ENCODE measurements at places on chromosomes 3 and 15.

GRCh38 chr15:65638681-65639089 lies 16.9 kb downstream of the SLC24A1 start:
- DNase-seq = peak; percentile 76

GRCh38 chr15:48555241-48555881 lies 90.1 kb downstream of the FBN1 start:
- no peak for DNase-seq

- no peak for DNase-seq
These were observed 33.5 kb upstream of the MKRN3 start for GRCh38 chr15:23532024-23532423.

DNA sequence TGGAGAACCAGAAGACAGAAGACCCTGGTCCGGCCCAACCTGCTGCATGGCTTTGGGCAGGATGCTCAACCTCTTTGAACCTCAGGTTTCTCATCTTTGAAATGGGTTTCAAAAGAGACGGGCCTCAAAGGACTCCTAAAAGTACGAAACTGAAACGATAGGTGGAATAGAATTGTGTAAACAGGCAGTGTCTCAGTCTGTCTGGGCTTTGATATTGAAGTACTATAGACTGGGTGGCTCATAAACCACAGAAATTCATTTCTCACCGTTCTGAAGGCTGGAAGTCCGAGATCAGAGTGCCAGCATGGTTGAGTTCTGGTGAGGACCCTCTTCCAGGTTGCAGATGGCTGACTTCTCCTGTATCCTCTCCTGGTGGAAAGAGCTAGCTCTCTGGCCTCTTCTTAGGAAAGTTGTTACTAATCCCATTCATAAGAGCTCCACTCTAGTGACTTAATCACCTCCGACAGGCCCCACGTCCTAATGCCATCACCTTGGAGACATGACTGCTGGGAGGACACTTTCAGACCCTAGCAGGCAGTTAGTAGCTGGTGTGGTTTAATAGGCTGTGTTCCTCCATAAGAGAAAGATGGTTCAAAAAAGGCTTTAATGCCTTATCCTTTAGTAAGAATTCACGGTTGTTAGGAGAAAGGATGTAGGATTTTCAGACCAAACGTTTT lies 35.7 kb downstream of the SSUH2 start:
- DNase-seq = no peak

GRCh38 chr3:71565316-71565715 lies 18.2 kb downstream of the FOXP1 start:
- no peak for DNase-seq

- no peak for DNase-seq
These were observed 17.4 kb downstream of the LRIG1 start for GRCh38 chr3:66483409-66483906.

DNA sequence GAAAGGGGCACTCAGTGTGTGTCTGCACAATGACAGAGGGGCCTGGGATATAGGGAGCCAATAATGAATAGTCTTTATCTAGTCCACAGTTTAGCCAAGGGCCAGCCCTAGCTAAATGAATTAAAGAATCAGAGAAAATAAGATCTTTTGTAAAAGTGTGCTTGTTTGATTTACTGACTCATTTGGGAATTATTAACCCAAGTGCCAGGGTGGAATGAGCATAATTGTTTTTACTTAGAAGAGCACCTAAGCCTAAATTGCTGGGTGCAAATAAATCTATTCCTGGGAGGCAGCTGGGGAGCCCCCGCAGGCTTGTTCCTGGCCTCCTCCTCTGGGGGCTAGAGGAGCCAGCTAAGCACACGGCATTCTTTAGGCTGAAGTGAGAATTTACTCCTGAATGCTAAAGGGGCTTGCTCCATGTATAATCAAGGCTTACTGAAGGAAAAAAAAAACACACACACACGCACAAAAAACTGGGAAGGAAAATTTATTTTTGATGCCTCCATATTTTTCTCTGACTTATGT lies 405.3 kb upstream of the SUCLG2 start:
- DNase-seq = no peak

- DNase-seq = no peak
These were observed 35.2 kb downstream of the CPN2 start for GRCh38 chr3:194315965-194316361.

GRCh38 chr15:68207176-68207935 lies 2.2 kb upstream of the CALML4 start:
- no peak for DNase-seq

DNA sequence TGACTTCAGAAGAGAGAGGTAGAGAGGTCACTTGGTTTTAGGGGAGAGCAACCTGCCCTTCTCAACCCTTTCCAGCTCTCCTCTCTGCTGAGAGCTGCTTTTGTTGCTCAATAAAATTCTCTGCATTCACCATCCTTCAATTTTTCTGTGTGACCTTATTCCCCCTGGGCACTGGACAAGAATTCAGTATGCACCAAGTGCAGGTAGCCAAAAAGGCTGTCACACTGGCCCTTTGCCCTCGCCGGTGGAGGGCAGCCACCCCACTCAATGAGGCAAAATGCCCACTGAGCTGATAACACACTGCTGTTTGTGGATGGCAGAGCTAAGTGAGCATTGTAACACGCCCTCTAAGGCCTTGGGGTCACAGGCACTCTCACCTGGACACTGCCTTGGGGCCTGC lies 12.9 kb downstream of the PGBD4 start:
- DNase-seq = no peak

GRCh38 chr3:181718987-181719911 lies 7.5 kb downstream of the SOX2 start:
- no peak for DNase-seq

GRCh38 chr15:92391640-92392039 lies 2.0 kb upstream of the ST8SIA2 start:
- no peak for DNase-seq

DNA sequence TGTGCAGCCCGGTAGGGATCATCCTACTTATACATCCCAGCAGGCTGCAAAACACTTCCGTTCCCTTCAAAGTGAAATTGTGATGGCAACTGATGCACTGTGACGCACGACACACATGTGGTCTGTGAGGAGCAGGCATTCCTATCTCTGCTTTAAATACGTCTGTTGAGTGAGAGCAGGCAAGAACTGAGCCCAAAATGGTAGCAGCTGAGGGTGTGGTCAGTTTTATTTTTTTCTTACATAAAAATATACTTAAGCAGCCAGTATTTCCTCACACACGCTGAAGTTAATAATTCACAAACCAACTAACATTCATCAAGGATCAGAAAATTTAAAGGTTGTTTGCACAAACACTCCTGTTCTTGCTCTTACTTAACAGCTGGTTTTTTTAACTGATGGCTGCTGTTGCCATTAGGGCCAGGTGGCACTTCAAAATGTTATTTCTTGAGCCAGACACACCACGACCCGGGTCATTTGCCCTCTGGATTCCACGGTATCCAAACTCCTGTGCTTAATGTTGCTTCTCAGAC lies 23.9 kb downstream of the LRIG1 start:
- no peak for DNase-seq

DNA sequence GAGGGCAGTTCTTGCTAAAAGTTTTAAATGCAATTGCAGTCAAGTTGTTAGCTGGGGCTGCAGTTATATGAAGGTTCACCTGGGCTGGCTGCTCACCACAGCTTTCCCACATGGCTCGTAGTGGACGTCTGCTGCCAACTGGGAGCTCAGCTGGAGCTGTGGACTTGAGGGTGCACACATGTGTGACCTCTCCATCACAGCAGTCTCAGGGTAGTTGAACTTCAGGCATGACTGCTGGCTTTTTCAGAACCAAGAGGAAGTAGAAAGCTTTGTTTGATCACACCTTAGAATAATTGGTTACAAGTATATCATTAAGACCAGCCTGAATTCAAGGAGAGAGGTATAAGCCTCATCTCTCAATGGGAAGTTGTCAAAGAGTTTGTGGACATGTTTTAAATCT lies 74.1 kb downstream of the CHL1 start:
- DNase-seq = no peak

DNA sequence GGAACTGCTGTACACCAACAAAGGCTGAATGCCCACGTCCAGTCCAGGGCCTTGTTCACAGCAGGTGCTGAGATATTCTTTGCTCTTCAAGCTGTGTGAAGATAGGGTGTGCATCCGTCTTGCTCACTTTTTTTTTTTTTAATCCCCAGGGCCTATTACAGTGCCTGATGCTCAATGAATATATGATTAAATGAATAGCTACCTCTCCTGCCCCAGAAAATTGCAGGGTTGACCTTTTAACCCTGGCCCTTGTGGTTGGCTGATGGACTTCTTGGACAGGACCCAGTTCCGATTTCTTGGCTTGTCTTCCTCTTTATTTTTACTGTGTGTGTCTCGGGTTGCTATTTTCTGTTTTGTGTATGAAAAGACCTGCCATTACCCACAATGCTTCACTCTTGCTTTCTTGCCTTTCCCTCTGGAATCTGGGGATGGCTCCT lies 2.9 kb upstream of the FYTTD1 start:
- DNase-seq = no peak

DNA sequence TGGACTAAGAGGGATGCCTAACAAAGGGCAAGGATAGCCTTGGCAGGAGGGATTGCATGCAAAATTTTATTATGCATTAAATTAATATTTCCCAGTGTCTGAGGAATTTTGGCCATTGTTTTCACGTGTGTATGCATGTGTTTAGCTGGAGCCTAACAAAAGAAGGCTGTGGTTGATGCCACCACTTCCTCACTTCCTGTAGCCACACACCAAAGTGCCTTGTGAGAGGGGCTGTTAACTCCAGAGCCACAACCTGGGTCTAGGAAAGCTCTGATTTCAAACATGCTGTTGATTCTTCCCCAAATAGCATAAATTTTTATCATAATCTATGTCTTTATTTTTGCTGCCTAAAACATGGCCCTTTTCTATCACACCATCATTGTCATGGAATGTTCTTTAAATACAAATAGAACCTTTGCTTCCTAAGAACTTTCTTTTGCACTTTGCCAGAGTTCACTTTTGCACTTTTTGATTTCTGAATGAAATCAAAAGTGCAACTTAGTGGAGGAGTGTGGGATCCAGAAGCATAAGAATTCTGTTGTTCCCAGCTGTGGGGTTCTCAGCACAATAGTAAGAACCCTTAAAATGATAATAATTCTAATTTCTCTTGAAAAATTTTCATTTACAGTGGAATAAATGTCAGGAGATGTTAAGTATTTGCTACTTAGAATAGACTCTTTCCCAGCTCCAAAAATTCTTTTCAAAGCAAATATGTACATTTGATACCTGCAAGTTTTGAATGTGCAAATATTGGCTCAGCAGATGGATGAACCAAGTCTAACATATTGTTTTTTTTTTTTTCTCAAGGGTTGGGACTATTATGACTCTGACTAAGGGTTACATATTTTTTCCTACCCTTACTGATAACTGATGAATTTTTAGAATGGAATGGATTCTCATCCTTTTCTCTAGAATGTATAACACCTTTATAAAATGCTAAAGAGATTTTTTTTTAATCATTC lies 35.6 kb upstream of the SPTSSB start:
- no peak for DNase-seq

- no peak for DNase-seq
These were observed 65.5 kb upstream of the C3orf49 start for GRCh38 chr3:63753567-63753966.

DNA sequence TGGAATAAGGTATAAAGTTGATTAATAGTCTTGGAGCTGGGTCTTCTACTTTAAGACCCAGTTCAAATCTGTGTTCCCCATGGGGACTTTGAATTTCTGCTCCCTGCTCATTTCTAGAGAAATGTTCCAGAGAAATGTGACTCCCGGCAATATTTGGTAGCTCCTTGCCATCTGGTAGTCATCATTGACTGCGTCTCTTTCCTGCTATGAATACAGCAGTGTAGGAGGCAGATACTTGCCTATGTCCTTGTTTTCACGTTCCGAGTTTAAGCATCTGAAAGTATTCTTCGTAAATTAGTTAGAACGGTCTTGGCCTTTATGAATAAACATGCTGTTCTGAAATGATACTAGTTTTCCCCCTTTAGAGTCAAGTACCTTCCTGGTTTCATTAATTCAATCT lies 352.9 kb downstream of the PTPRG start:
- no peak for DNase-seq

DNA sequence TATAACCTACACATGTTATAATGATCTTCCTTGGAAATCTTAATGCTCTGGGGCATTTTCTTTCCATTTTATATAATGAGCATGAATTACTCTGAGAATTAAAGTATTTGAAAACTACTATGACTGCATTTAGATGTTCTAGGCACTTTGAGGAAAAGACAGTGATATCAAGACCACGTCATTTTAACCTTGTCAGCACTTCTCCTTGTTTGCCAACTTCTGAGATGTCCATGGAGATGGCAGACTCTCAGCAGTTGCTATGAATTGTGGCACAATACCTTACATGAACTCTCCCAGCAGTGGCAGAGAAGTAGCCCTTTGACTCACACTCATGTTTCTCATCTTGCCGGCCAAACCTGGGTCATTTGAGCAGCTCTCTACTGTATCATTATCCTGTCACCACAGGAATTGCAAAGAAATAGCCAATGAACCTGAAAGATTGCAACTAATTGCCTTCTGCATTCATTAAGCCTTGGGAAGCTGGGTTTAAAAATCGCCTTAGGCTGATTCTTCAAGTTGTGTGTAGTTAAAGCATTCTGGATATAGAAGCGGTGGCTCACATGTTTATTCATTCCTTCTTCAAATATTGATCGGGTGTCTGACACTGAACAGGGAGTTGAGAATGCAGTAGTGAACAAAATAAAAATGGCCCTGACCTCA lies 272.2 kb upstream of the CFAP20DC start:
- DNase-seq = no peak

DNA sequence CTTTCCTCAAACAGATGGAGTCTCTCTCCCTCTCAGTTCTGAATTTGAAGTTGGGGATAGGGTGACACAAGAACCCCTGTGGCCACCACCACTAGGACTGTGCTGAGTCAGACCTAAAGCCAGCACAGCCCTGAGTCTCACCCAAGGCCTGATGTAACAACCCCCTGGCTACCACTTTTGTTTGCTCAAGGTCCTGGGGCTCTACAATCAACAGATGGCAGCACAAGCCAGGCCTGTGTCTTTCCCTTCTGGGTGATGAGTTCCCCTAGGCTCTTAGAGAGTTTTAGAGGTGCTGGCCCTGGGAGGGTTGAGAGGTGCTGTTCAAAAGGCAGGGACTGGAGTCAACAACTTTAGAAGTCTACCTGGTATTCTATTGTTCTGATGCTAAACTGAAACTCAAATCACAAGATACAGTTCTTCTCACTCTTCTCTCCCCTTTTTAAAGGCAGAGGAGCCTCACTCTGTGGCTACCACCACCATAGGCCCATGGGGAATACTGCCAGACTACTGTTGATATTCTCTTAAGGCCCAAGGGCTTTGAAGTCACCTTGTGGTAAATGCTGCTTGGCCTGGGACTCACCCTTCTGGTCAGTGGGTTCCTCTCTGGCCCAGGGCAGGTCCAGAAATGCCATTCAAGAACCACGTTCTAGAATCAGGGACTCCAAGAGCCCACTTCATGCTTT lies 6.5 kb downstream of the OR5K4 start:
- no peak for DNase-seq

Data from cerebellum (tissue), 4 donors.